ENCODE measurements at places on chromosomes 6 and 20.

- no peak for DNase-seq
Measured at GRCh38 chr6:141028791-141029280, 1103.9 kb upstream of the GJE1 start.

DNA sequence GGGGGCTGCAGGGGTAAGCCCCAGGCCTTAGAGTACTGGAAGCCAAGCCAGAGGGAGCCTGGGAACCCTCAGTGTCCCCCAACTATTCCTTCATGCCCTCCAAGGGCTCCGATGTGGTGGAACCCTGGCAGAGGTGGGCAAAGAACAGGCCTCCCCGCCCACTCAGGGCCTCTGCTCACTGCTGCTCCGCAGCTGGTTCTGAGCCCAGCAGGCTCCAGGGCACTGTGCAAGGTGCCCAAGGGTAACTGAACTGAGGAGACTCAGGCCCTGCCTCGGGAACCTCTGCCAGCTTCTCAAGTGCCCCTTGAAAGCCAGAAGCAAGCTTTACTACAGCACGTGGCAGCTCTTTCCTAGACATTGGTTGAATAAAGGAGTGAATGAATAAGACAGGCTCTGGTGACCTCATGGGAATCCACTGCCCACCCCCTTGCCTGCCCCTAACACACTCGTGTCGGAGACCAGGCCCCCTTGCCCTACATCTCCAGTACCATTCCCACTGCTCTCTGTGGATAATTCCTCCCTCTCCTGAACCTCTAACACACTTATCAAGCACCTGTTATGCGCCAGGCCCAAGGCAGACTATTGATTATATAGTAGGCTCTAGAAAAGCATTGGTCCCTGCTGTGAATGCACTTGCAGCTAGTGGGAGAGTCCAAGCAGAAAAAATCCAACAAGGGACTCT, 55.0 kb downstream of the TOX2 start:
- DNase-seq = no peak

- no peak for DNase-seq
Measured at GRCh38 chr6:65638047-65638831, 68.8 kb downstream of the EYS start.

- DNase-seq = no peak
Measured at GRCh38 chr20:8667306-8667705, 401.6 kb upstream of the PLCB4 start.
